Muscle of back (tissue), 13 donors: ENCODE measurements at places on chromosomes 6 and 20.
A peak's percentile ranks its signal among the peaks of the same experiment; 100 is the strongest.

- DNase-seq: no peak
These were observed 138.2 kb upstream of the DTNBP1 start for GRCh38 chr6:15800841-15801617.

- no peak for DNase-seq
These were observed 187.7 kb downstream of the AIG1 start for GRCh38 chr6:143248359-143248758.

GRCh38 chr6:141726248-141726647 lies 406.5 kb upstream of the GJE1 start:
- DNase-seq: peak; percentile 51

- DNase-seq: no peak
These were observed 36.5 kb downstream of the KCTD20 start for GRCh38 chr6:36479256-36479655.

DNA sequence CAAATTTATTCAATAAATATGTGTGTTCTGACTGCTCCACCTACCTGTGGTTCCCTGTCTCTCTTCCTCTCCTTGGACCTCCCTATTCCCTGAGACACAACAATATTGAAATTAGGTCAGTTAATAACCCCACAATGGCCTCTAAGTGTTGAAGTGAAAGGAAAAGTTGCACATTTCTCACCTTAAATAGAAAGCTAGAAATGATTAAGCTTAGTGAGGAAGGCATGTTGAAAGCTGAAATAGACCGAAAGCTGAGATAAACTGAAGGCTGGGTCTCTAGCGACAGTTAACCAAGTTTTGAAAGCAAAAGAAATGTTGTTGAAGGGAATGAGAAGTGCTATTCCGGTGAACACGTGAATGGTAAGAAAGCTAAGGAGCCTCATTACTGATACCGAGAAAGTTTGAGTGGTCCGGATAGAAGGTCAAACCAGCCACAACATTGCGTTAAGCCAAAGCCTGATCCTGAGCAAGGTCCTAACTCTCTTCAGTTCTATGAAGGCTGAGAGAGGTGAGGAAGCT lies 34.1 kb downstream of the UST start:
- DNase-seq: no peak

- DNase-seq: no peak
These were observed 839.5 kb upstream of the FLRT3 start for GRCh38 chr20:15176929-15177328.

DNA sequence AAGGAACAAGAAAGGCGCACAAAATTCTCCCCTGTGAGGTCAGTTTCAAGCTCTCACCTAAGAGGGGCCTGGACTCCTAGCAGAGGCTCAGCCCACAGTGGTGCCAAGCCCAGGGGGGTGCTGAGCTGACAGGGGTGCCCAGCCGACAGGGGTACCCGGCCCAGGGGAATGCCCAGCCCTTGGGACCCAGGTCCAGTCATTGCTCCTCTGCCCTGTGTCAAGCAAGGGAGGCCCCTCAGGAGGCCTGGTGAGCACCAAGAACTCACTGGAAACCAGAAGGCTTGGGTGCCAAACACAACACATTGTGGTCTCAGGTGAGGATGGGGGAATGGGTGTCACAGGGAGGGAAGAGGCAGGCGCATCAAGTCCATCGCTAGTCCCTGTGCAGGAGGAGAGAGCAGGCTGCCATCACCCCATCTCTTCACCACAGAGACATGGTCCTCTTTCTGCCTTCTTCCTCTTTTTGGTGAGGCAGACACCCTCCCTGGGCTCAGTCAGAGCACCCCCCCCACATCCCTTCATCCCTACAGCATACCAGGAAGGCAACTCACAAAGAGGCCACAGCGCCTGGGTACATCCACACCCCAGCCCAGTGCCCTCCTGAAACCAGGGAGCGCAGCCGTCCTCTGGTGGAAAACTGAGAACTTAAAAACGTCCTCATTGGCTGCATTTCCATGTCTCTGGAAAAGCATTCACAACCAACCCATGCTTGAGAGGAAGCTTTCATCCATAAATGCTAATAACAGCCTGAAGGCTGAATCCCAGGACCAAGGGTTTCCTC lies 111.3 kb downstream of the BANF2 start:
- no peak for DNase-seq

DNA sequence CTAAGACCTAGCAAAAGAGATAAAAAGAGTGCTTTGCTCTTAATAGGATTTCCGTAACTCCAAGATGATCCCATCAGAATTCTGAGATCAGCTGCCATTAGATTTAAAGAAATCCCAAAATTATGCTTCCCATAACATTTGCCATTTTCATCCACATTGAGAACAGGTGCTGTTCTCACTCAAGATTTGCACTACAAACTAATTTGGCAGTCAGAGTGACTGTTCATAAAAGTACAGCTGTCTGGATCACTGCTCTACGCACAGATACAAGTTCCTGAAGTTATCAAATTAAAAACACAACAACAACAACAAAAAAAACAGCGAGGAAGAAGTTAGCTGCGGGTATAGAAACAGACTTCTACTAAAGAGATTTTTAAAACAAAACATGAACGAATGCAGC lies 58.1 kb downstream of the ASCC3 start:
- peak; percentile 23 for DNase-seq

DNA sequence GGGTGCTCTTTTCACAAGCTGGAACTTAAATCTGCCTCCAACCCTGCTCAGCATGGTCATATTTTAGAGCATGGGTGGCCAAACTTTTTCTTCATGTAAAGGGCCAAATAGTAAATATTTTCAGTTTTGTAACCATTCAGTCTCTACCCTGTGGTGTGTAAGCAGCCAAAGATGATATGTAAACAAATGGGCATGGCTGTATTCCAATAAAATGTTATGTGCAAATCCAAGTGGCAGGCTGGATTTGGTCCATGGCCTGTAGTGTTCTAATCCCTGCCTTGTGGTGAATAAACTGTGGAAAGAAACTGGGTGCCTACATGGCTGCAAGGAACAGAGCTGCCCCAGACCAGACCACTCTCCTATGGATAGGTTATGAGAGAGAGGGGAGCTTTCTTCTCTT lies 32.7 kb downstream of the OGFRL1 start:
- no peak for DNase-seq

DNA sequence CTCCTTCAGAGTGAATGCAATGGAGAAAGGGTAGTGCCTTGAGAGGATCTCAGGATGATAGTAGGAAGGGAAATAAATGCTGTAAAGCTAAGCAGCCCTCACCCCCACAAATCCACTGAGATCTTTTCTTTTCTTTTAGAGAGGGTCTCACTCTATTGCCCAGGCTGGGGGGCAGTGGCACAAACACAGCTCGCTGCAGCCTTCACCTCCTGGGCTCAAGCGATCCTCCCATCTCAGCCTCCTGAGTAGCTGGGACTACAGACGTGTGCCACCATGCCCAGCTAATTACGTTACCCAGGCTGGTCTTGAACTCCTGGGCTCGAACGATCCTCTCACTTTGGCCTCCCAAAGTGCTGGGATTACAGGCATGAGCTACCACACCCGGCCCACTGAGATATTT lies 16.0 kb upstream of the AVP start:
- DNase-seq: no peak

DNA sequence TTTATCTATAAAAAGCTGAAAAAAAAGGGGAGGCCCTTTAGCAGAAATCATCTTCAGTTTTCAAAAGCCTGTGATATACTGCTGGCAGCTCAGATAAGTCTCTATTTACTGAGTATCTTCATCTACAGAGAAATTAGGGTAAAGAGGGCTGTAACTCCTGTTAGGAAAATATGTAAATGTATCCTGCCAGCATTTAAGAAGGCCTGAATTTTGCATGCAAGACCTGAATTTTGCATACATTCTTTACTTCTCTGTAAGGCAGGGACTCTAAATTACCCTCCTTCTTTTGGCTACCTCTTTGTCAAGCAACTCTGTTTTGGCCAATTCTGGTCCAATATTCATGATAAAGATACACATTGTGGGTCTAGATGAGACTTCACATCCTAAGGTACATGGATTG lies 150.6 kb upstream of the SPACA1 start:
- no peak for DNase-seq

GRCh38 chr6:37882292-37882691 lies 62.8 kb downstream of the ZFAND3 start:
- DNase-seq: no peak

DNA sequence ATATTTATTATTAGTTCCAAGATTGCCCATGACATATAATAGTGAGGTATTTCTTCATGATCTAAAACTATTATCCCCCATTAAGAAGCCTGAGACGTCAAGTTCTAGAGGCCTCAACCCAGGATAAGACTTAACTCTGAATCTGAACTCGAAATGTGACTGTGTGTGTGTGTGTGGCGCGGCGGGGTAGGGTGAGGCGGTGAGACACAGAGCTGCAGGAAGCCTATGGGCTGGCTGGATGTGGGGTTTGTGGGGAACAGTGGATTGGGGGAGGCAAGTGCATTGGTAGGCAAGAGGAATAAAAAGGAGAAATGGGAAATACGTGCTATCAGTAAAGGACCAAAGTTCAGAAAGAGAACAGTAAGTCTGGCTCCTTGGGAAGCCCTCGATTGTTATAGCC lies 66.5 kb upstream of the RNF146 start:
- no peak for DNase-seq

GRCh38 chr6:143336446-143337152 lies 113.9 kb downstream of the ADAT2 start:
- DNase-seq: no peak

GRCh38 chr6:118367314-118367713 lies 180.8 kb upstream of the PLN start:
- no peak for DNase-seq

DNA sequence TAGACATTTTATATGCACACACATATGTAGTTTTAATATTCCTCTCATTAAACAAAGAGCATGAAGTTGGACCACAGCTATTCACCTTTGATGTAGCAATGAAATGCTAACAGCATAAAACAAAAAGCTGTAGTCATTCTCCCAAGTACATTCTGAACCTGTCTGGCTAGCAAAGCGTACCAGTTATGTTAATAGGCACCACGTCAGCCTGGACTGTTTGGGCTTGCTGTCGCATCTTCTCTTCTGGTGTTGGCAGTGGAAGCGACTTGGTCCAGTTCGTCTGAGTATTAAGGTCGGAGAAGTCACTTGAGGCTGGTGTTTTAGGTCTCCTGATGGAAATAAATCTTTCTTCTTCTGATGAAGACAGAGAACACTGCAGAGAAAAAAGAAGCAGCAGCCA lies 42.8 kb downstream of the HEBP2 start:
- DNase-seq: no peak

GRCh38 chr20:46801003-46801702 lies 91.7 kb downstream of the SLC2A10 start:
- DNase-seq: no peak

DNA sequence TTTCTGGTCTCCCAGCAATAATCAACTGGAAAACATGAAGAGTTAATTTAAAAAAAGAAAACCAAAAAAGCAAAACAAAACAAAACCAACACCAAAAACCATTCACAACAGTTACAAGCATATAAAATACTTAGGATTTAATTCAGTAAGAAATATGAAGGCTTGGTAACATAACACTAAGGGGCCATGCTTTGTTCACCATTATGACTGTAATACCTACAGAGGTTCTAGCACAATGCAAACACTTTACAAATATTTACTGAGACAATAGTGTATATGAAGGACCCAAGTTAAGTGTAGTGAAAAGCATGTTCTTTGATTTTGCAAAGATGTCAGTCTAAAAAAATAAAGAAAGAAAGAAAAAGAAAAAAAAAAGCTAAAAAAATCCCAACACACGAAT lies 109.8 kb upstream of the EMILIN3 start:
- DNase-seq: no peak

DNA sequence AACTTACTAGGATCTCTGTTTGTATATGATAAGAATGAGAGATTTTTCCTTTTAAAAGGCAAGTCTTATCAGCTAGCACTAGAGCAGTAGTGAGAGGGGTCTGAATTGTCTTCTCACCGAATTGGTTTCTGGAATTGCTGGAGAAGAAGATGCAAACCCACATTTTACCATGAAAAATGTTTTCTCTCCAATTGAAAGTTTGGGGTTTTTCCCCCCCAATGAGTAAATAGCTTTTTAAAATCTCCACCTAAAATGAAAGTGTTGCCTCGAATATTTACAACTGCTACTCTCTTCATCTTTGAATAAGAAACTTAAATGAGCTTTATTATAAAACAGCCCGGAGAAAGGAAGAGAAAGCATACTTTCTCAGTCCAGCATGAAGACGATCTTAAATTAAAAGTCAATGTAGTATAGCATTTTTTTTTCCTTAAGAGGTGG lies 1.8 kb downstream of the TCF21 start:
- DNase-seq: no peak

GRCh38 chr6:155278319-155279049 lies 14.7 kb downstream of the CLDN20 start:
- no peak for DNase-seq

DNA sequence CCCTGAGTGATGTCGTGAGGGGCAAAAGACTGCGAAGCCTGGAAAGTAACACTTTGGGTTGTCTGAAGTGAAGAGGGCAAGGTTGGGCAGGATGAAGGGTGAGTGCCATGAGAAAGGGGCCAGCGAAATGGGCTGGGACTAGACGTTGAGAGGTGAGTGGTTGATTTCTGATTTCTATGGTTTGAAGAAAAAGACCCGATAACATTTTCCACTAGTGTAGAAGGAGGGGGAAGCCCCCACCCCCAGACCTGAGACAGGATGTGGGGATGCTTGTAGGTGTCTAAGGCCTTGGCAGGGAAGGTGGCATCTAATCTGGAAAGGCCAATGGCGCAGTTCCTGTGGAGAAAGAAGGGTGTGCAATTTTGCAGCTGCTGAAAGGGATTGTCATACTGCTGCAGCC lies 25.3 kb upstream of the KIF3B start:
- DNase-seq: no peak

GRCh38 chr6:107869871-107870270 lies 45.8 kb upstream of the SCML4 start:
- no peak for DNase-seq

DNA sequence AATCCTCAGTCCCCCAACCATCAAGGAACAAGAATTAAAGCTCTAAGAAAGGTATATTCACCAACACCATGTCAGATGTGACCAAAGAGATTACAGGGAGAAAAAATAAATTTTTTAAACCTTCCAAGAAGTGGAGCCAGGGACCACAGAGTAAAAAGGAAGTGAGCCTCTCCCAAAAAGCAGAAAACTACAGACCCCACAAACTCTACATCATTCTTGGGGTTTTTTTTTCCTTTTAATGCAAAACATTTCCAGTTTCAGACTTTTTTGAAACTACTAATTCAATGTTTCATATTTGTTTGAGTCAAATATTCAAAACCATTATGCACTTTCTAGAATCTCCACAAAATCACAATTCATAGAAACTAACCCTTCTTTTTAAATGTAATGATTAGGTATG lies 6.8 kb upstream of the IL17F start:
- no peak for DNase-seq

DNA sequence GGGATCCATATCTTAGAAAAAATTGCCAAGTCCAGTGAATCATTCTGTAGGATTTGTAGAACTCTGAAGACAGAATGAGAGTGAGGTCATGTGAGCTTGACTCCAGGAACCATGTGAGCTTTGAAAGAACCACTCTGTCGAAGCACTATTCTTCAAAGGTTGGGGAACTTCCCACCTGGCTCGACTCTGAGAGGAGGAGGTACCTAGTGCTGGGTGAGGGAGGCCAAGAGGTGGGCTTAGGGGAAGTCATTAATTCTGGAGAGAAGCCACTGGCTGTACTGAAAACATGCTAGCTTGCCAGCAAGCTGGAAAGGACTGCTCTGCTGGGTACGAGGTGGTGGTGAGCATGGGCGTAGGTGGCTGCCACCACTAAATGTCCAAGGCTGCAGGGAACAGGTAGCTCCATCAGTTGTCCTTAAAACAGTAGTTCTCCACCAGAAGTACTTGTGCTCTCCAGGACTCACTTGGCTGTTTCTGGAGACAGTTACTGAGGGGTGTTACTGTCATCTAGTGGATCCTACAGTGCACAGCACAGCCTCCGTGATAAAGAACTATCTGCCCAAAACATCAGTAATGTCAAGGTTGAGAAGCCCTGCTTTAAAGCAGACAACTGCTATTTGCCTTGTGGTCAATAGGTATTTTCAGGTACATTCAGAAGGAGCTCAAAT lies 34.7 kb upstream of the SYNJ2 start:
- DNase-seq: peak; percentile 62
